Foreskin keratinocyte (primary cell): ENCODE measurements at places on chromosomes 13 and 19. TPM values are rescaled to one million over a fixed set of nuclear protein-coding genes. Genes with fewer than 3 reads are reported as not detected.

DNA sequence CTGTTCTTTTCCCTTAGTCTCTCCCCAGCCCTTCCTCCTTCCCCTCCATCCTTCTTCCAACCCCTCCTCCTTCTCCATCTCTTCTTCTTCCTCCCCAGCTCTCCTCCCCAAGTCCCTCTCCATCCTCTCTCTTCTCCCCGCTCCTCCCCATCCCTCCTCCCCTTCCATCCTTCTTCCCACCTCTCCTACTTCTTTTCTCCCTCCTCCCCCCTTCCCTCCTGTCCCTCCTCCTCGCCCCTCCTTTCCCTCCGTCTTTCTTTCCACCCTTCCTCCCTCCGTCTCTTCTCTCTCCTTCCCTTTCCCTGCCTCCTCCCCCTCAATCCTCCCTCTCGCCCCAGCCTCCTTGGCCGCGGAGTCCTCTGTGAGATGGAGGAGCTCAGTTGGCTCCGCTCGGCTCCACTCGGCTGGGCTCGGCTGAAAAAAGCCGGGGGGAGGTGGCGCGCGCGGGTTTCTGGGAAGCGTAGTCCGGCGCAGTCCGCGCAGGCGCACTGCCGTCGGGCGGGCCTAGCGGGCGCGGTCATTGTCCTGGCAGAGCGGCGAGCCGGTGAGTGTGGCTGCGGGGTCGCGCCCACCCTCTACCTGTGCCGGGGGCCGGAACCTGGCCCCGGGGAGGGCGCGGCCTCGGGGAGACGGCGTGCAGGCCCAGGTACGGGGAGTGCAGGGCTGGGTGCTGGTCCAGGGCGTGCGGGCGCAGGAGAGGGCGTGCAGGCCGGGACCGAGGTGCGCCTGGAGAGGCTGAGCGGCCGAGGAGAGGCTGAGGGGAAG, at the start of gene ZNF71:
ZNF71 (plus strand) TSS at position 520 of the 765 bp plus-strand sequence. CDS start 6,257 bp downstream, outside the sequence.
- peak; percentile 71 for DNase-seq

DNA sequence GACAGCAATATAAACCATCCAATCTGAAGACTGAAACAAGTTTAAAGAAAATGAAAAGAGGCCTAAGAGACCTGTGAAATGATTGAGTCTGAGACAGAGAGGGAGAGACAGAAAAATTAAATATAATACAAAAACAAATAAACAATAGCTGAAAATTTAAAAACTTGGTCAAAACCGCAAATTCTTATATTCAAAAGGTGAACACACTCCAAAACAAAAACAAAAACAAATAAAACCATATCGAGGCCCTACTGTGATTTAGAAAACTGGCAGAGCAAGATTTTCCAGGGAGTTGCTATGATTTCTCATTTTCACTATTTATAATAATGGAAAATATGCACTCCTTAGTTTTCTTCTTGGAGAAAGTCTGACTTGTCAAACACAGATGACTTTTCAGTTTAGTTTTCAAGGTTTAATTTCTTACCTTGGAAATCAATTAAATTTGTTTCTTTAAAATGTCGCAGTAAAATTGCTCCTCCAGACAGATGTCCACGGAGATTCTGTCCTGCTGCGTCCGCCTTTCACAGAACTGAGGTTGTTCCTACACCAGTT, 1420.3 kb downstream of the UQCRFS1 start:
- no peak for DNase-seq

DNA sequence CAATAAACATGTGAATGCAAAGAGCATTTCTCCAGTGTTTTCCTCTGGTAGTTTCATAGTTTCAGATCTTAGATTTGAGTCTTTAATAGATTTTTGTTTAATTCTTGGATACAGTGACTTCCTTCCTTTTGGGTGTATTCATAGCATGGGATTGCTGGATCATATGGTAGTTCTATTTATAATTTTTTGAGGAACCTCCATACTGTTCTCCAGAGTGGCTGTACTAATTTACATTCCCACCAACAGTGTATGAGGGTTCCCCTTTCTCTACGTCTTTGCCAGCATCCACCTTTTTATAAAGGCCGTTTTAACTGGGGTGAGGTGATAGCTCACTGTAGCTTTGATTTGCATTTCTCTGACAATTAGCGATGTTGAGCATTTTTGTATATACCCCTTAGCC, 9.3 kb upstream of the CALM3 start:
- no peak for DNase-seq

DNA sequence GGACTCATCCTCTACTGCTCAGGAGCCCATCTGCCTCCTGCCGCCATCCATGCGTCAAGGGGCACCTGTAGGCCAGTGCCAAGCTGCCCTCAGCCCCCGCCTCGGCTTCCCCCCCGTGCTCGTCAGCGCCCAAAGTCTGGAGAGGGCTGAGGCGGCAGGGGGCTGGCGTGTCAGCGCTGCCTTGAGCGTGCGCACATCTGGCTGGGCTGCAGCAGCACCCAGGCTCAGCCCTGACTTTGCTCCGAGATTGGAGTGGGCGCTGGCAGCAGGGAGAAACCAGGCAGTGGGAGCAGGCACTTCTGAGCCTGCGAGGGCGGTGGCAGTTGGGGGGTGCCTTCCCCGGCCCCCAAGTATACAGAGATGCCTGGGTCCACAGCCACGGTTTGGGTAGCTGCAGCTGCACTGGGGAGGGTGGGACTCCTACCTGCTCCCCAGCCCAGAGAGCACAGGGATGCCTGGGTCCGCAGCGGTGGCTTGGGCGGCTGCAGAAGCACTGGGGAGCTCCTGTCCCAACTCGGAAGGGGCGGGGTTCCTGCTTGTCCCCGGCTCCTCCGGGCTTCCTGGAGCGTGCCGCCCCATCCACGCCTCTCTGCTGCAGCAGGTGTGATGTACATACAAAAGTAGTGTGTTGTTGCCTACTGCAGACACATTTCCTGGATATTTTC, 44.8 kb upstream of the LPAR6 start:
- DNase-seq, result no peak

- DNase-seq, result no peak
These were observed 3.9 kb upstream of the NCR1 start for GRCh38 chr19:54902061-54902460.

DNA sequence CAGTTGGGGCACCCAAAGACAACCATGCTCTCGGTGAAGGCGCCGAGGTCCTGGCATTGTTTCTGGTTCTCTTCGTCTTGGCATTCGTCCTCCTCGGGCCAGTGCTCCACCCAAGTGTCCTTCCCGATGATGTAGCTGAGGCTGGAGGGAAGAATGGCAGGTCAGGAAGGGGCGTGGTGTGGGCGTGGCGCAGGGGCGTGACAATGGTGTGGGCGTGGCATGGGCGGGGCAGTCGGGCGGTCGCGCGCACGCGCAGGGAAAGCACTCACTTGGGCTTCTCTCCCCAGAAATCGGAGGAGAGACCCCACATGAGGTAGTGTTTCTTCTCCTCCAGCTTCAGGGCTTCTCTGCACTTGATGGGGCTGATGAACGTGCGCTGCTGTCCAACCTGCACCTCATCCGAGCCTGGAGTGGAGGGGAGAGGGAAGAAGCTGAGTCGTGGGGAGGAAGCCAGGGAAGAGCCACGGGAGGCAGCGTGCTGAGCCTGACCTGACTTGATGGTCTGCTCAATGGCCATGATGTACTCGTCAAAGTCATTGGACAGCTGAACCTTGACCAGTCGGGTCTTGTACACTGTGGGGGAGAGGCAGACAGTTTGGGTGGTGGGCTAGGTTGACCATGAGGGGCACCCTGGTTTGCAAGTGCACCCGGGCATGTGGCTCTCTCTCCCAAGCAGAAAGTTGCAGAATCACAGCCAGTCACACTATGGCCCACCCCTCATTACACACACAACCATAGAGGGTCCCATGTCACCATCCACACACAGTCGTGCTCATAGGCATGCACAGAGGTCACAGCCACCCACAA, 8.1 kb upstream of the TNFSF14 start:
- DNase-seq, result no peak

GRCh38 chr13:26718146-26718545, 42.4 kb downstream of the GPR12 start:
- DNase-seq, result no peak

GRCh38 chr13:79225487-79226232, 180.4 kb downstream of the RBM26 start:
- peak; percentile 76 for DNase-seq

- no peak for DNase-seq
These were observed 1158.0 kb upstream of the SPRY2 start for GRCh38 chr13:81498969-81499368.

- no peak for DNase-seq
These were observed 541 bp downstream of the ASPDH start for GRCh38 chr19:50512999-50513745.

GRCh38 chr19:5081443-5082161, 112.7 kb downstream of the KDM4B start:
- DNase-seq, result no peak

DNA sequence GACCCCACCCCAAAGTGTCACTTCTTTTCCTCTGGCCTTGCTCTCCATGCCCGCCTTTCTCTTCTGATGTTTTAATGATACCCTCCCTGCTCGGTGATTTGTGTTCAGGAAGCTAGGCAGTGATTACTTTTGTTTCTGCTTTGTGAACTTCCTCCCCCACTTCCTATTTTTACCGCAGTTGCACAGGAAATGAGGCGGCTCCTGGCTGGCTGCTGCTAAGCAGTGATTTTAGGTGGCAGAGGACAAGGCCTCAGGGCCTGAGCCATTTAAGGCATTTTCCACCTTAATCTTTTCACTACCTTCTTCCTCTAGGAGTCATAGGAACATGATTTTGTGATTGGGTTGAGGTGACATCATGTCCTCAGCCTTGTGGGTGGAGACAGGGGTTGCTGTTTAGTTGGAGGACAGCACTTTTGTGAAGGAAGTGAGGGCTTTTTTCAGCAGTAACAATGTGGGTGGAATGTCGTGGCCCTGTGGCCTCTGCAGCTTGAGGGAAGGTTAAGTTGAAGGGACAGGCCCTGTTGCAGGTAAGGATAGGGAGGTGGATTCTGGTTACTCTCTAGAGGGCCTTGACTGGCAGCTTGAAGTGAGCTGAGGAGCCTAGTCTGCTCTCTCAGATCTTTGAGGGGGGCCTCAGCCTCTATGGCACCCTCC, 15.7 kb downstream of the GARRE1 start:
- peak; percentile 78 for DNase-seq

DNA sequence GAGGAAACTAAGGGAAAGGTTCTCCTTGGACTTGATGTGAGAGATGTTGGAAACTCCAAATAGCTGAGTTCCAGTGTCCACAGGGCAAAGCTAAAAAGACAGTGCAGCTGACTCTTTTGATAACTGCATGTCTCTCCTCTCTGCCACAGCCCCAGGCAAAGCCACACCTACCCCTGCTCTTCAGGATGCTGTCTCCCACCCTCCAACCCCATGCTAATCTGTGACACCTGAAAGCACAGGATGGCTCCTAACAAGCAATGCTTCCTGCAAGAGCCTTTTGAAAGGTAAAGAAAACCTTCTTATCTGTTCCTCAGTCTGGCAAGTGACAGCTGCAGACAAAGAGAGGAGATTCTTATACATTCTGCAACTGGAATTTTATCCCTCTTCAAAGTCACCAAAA, 14.5 kb downstream of the SLC46A3 start:
- no peak for DNase-seq

DNA sequence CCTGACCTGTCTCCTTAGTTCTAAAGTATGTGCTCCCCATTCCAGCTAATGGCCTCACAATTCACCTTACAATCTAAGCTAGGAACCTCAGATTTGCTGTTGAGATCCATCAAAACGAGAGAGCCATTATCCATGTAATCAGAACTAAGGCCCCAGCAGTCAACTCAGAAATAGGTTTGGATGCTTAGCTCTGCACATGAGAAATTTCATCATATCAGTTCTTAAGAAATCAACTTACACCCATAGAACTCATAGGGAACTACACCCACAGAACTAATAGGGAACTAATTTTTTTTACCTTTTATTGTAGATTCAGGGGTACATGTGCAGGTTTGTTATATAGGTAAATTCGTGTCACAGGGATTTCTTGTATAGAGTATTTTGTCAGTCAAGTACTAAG, 28.7 kb downstream of the CYSLTR2 start:
- DNase-seq, result no peak

- DNase-seq, result no peak
These were observed 9.0 kb downstream of the ZNF808 start for GRCh38 chr19:52536448-52536800.

DNA sequence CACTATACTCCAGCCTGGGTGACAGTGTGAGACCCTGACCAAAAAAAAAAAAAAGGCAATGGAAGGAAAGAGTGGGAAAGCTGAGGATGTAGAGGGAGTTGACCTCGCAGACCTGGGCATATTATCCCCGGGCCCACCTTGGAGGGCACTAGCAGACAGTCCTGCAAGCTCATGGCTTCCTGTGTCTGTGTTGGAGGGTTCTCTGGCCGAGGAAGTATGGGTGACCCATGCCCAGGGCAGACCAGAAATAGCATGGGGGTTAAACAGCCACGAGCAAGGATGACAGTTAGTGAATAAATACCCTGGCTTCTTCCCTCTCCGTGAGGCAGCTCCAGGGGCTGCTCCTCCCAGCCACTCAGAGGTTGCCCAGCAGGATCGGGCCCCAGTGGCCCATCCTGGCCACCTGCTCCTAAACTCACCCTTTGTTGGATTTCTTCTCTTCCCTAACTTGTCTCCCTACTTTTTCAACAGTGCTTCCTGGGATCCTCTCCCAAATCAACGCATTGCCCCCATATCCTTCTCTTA, 485.8 kb downstream of the ZNF536 start:
- DNase-seq, result no peak

- peak; percentile 22 for DNase-seq
These were observed 56.5 kb downstream of the TDRD3 start for GRCh38 chr13:60453490-60453889.

PLPP2 gene
- 12.5 and 13.8 TPM in 2 replicates for total RNA-seq

CACTIN gene
- total RNA-seq, result 23.7 and 26.1 TPM in 2 replicates

ZFP36 gene
- 35.0 and 38.1 TPM in 2 replicates for total RNA-seq

LILRA1 gene
- total RNA-seq, result not detected in 2 replicates

KLF1 gene
- total RNA-seq, result 0.11 TPM in 1 of 2 replicates, not detected in the other

LILRA6 gene
- total RNA-seq, result not detected in 2 replicates

WDR62 gene
- total RNA-seq, result 9.6 and 12.6 TPM in 2 replicates

ZNF850 gene
- total RNA-seq, result 2.1 and 2.2 TPM in 2 replicates

ZNF83 gene
- 24.7 and 24.8 TPM in 2 replicates for total RNA-seq

BEST2 gene
- total RNA-seq, result not detected in 2 replicates

GNA15 gene
- 114 and 130 TPM in 2 replicates for total RNA-seq
